ENCODE measurements at places on chromosomes 2 and 18.

- DNase-seq: no peak
These were observed at the start of gene TDRD15 for GRCh38 chr2:21123473-21124393. TDRD15 (plus strand) TSS chr2:21123968; CDS start chr2:21137468, 13,500 bp downstream.

DNA sequence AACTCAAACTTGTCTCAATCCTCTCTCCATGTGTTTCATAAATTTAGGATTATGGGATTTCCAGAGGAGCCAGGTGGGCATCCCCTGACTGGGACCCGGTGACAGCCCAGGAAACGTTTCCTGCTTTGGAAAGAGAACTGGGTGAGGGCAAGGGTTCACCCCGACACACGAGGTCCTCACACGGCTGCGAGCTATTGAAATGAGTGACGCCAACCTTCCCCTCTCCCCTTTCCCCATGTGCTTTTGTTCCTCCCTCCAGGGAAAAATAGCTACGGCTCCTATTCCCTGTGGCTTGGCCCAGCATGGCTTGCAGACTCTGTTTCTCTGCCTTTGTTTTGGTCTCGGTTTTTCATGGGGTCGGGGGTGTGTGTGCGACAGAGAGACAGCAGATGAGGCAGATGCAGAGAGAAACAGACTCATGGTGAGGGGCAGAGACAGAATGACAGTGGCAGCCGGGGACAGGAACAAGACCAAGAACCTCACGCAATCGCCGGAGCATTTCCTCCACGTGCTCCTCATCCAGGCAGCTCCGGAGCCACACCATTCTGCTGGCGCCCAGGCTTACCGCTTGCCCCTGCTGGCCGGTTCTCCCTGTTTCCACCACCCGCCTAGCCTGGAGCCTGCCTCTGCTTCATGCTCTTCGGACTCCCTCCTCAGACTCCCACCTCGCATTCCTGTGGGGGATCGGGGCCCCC lies 238.5 kb downstream of the DYSF start:
- no peak for DNase-seq

DNA sequence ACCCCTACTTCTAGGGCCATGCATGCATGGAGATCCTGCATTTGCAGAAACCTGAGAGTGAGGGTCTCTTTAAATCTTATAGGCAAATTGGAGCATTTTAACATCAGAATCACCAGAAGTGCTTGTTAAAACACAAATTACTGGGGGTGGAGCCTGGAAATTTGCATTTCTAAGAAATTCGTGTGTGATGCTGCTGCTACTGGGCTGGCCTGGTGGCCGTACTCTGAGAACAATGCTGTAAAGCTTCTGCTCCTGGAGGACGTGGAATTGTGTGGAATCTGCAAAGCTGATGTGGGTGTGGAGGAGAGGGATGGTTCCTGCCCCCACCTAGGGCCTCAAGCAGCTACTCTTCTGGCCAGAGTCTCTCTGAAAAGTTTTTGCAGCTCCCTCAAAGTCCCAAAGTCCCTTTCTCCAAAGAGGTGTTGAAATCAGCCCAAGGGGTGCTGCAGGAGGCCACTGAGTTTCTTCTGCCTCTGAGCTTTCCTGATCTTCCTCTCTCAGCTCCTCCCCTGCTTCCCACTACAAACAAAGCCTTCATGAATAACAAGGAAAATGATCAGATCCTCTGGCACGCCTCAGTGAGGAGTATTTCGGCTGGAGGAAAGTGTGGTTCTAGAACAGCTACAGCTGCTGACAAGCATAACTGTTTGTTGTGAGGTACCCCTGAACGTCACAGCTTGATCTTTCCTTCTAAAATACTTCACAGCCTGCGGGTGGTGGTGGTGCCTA lies 508.3 kb downstream of the CNTNAP5 start:
- no peak for DNase-seq

DNA sequence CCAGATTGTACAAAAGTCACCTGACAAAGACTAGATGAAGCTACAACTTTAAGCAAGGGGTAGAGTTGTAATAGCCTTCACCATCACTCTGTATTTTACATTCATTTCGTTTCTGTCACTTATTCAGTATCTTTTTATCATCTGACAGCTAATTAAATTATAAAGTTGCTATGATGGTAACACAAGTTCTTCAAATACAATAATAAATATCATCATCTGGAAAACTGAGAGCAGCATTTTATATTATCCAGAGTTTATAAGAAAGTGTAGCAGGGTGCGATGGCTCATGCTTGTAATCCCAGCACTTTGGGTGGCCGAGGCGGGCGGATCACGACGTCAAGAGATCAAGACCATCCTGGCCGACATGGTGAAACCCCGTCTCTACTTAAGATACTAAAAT lies 21.1 kb downstream of the DYNC2LI1 start:
- no peak for DNase-seq

DNA sequence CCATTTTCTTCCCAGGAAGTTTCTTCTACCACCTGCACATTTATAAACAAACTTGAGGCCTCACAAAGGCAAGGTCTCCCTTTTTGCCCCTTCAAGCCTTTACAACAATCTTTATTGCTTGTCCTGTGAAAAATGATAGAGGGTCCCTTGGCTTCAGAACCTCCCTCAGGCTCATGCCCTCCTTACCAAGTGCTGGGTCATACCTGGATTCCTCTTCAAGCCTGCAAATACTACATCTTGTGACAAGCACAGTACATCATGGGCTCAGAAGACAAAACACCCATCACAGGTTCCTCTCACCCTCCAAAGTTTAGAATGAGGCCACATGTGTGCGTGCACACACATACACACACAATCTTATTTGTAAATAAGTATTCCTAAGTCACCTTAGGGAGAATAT lies 9.1 kb downstream of the CAPN14 start:
- DNase-seq: no peak

DNA sequence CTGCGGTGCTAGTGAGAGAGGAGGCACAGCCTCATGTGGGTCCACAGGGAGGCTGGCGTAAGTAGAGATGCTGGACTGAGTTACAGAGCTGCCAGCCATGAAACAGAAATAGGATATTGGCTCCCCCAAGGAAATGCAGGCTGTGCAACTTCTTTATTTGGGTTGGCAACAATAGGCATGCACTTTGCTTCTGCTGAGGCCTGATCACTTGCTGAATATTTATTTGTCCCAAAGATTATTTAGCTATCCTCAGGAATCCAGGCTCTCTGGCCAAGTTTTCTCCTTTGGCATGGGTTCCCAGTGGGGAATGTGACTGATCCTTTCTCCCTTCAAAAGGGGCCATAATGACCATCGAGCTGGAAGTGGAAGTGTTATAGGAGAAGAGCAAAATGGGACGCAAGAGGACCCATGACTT lies 60.0 kb downstream of the MAPK4 start:
- no peak for DNase-seq

GRCh38 chr2:60565472-60565871 lies 12.0 kb upstream of the BCL11A start:
- no peak for DNase-seq

Data from T-helper 9 cell (primary cell).